ENCODE measurements at places on chromosomes 6 and 20.

- no peak for DNase-seq
Observed at GRCh38 chr6:131688286-131688685, 12.9 kb downstream of the OR2A4 start.

DNA sequence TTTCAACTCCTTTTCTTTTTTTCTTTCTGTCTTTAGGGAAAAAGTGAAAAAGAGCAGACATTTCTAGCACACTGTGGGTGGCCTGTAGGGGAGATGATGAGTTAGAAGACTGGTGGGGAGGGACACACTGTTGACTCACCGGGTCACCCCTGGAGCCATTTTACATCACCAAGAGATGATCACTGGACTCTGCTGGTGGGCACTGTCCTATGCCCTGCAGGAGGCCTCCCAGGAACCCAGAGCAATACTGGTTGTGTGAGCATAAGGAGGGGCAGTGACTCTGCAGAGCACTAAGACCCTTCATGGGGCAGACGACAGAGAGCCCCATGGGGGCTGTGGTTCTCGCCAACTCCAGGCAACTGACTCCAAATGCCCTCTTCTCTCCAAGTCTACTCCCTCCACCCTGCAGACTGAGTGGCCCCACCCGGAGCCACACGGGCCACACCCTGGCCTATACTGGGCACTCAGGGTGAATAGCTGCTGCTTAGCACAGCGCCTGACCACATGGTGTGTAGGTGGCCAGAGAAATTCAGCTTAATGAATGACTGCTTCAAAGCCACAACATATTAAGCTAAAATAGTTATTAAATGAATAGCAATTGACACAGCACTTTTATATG, 177.5 kb downstream of the CDC5L start:
- no peak for DNase-seq

- DNase-seq: no peak
Observed at GRCh38 chr6:20664250-20664649, 130.0 kb downstream of the CDKAL1 start.

- no peak for DNase-seq
Observed at GRCh38 chr20:38982291-38982690, 20.1 kb downstream of the DHX35 start.

DNA sequence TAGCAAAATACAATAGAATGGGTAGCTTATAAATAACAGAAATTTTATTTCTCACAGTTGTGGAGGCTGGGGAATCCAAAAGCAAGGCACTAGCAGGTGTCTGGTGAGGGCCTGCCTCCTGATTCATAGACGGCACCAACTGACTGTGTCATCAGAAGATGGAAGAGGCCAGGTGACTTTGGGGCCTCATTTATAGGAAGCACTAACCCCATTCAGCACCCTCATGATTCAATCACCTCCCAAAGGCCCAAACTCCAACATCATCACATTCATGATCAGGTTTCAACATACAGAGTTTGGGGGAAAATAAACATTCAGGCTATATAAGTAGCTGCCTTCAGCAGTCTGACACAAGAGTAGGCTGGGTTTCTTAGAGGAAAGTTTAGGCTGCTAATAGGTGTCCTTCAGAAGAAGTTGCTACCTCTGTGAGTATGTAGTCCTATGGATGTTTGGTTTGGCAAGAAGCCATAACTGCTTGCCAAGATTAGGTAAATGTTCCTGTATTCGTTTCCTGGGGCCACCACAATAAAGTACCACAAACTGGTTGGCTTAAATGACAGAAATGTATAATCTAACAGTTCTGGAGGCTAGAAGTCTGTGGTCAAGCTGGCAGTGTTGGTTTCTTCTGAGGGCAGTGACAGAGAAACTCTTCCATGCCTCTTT, 48.8 kb downstream of the NT5E start:
- no peak for DNase-seq

- peak; percentile 38 for DNase-seq
Observed at GRCh38 chr6:42378125-42378524, 73.6 kb downstream of the TRERF1 start.

GRCh38 chr6:120303527-120303926, 954.0 kb upstream of the MAN1A1 start:
- no peak for DNase-seq

DNA sequence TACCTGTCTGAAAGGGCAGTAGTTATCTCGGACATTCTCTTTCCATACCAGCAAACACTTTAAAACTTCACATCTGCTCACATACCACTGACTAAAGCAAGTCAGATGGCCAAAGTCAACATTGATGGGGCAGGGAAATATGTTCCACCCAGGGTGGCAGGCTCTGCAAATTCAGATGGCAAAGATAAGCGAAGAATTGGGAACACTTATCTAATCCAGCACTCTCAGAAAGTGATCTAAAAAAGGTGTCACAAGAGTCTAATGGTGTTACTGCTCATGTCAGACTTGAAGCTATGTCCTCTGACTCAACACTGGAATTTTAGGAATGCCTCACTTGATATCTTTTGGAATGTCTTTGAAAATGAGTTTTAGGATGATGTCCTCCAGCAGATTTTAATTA, 1086.2 kb downstream of the KIF16B start:
- DNase-seq: no peak

DNA sequence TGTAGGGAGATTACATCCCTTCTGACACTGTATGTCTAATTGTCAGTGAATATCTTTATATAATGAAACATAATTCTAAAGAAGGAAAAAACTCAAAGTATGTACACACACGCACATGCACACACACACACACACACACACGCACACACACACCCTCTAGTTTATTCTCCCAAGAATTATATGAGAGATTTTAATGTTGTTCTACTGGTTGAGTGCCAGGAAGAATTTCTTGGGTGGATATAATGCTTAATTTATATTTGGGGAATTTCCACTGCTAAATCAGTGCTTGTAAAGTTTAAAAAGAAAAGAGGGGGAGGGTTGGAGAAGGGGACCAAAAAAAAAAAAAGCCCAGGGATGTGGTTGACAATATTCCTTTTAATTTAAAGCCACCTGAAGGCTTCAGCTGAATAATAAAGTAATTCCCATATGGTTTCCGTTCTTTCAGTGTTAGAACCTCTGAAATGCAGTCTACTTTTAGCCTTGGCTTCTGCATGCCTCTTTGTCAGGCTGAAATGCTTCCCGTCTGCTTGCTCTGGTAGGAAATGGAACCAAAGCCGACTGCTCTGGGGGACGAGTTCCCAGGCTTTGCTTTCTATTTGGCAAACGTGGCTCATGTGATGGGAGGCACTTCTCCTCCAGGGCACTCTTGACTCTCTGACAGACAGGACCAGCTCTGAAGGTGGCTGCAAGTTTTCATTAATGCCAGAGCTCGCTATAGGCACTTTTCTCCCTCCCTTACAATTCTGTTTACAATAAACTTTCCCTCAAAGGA, 225.4 kb downstream of the PRL start:
- DNase-seq: no peak

- no peak for DNase-seq
Observed at GRCh38 chr20:47566269-47566668, 64.6 kb downstream of the NCOA3 start.

GRCh38 chr20:1696521-1697209, 39.1 kb upstream of the SIRPG start:
- DNase-seq: no peak

- DNase-seq: peak; percentile 29
Observed at GRCh38 chr20:43691928-43692524, 25.1 kb downstream of the MYBL2 start.

GRCh38 chr20:42678895-42679294, 510.8 kb downstream of the PTPRT start:
- DNase-seq: no peak

GRCh38 chr20:37347891-37348791, 2.2 kb downstream of the SRC start:
- no peak for DNase-seq

GRCh38 chr6:38482466-38482865, 157.3 kb downstream of the BTBD9 start:
- DNase-seq: no peak

All from activated T-helper 1 cell treated with anti-CD3 and anti-CD28 coated beads, Interleukin-12 subunit alpha, Interleukin-12 subunit beta, Interleukin-2, Interleukin-4 antibody, amounts not matched to agents 30 ng/mL and 10 ng/mL and 1 ng/mL, durations not matched to agents 14 hours and 24 hours and 36 hours (primary cell).